ENCODE measurements at places on chromosomes 6 and 20. TPM values are rescaled to one million over a fixed set of nuclear protein-coding genes. Genes with fewer than 3 reads are reported as not detected.

DNA sequence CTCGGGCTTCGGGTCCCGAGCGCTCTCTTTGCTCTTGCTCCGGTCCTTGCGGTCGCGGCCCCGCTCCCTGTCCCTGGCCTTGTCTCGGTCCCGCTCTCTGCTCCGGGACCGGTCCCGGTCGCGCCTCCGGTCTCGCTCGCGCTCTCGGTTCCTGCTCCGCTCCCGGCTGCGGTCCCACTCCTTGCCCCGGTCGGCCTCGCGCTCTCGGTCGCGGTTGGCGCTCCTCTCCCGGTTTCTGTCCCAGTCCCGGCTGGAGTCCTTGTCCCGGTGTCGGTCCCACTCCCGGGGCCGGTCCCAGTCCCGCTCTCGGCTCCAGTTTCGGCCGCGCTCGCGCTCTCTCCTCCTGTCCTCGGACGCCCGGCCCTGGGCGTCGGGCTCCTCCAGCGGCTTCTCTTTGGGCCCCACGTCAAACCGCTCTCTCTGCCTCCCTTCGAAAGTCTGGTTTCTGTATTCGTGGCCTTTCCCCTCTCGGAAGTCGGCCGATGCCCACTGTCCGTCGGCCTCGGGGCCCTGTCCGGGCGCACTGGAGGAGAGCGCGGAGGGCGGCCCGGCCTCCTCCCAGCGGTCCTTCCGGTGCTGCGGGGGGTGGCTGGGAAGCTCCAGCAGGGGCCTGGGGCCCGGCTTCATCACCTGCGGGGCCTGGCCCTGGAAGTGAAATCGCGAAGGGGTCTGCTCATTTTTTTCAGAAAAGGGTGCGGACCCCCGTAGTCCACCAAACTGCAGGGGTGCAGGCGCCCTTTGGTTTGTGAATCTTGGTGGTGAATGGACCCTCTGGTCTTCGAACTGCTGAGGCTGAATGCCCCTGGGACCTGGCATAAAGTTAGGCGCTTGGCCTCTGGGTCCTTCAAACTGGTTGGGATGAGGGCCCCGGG is 17.9 kb upstream of the TCFL5 start:
- no peak for DNase-seq
- H3K27ac ChIP-seq, result no peak overlapping the region
- no peak overlapping the region for H3K4me3 ChIP-seq
- no peaks in the 10 kb centered on the region for H3K27me3 ChIP-seq

- no peak for DNase-seq
- no peaks in the 10 kb centered on the region for H3K27me3 ChIP-seq
- no peak overlapping the region for H3K4me3 ChIP-seq
Observed at GRCh38 chr6:128438393-128438792, 82.0 kb downstream of the PTPRK start.

GRCh38 chr6:149318581-149319286 is 1.2 kb downstream of the TAB2 start:
- DNase-seq, result peak; percentile 58
- H3K27me3 ChIP-seq, result no peaks in the 10 kb centered on the region
- peaks cover 51% of the 10 kb centered on the region for H3K4me1 ChIP-seq
- peak overlapping the region; percentile 74 for H3K27ac ChIP-seq
- peak overlapping the region; percentile 91 for H3K4me3 ChIP-seq

The EYA2 gene
- total RNA-seq, result not detected
